ENCODE measurements at places on chromosomes 1 and 21. TPM values are rescaled to one million over a fixed set of nuclear protein-coding genes. Genes with fewer than 3 reads are reported as not detected.

The SLC30A10 gene
- not detected for total RNA-seq

DNA sequence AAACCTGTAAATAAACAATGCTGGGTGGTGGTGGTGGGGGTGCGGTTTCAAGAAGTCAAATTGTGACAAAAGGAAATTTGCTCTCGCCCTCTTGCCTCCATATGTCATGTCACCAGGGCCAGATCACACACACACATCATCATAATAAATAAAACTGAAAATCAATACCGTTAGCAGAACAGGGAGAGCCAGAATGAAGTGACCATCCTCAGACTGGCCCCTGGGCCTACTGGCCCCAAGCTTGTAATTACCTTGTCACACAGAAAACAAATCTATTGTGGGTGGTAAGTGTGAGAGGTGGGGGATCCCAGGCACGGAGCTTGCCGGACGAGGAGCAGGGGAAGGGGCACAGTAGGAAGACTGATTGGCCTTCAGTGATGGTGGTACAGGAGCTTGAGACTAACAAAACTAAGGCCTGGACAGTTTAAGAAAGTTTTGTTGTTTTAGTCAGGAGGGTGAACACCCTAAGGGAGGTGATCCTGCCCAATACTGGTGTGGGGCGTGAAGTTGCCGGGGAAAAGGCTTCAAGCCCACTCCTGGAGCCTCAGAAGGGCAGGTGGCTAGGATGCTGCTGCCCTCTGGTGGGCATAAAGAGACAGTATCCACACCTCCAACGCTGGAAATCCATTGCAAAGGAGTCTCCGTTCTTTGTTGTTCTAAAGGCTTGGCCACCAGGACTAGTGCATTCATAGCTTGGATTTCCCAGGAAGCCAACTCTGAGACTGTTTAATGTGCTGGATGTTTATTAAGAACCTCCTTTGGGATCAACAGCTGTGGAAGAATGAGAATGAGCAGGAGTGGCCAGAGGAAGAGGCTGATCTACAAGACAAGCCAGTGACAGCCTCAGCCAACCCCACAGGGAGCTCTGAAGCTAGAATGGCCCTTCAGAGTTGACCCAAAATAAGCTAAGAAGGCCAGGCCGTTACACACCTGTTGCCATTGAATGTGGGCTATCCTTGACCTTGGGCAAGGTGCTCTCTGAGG, 8.1 kb upstream of the C1orf216 start:
- no peak for DNase-seq

- no peak for DNase-seq
Observed at GRCh38 chr1:117592155-117592554, 13.7 kb upstream of the TENT5C start.

GRCh38 chr1:29090937-29091618, 32.6 kb downstream of the TMEM200B start:
- DNase-seq = no peak

DNA sequence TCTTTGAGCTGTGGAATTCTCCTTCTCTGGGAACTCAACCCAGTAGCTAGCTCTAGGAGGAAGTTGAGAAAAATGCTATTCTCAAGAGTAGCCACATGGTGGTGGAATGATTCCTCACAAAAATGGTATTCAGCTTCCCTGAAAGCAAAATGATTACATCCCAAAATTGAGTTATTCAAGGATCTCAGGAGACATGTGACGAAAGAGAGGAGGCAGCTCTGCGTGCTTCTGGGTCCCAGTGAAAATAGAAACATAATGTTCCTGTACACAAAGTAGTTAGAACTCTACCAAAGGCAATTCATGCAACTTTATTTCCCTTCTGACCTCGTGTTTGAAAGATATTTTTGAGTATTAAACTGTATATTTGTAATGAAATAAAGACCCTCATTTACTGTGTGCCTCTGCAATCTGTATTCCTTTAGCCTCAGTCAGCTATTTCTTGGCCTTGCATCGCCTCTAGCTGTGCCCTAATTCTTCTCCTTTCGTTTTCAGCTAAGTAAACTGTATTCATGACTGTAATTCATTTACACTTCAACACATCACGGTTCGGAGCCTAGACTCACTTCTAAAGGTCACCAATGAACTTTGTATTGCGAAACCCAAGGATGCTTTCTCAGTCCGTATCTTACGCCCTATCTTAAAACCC, 167.3 kb downstream of the FASLG start:
- DNase-seq = no peak

All from thoracic aorta (tissue), 2 donors.